Mucosa of gallbladder (tissue), 1 donor: ENCODE measurements at places on chromosomes 4 and X. TPM values are rescaled to one million over a fixed set of nuclear protein-coding genes. Genes with fewer than 3 reads are reported as not detected.

GRCh38 chr4:41384992-41385391 is 128.3 kb downstream of the UCHL1 start:
- DNase-seq = peak; percentile 89

DNA sequence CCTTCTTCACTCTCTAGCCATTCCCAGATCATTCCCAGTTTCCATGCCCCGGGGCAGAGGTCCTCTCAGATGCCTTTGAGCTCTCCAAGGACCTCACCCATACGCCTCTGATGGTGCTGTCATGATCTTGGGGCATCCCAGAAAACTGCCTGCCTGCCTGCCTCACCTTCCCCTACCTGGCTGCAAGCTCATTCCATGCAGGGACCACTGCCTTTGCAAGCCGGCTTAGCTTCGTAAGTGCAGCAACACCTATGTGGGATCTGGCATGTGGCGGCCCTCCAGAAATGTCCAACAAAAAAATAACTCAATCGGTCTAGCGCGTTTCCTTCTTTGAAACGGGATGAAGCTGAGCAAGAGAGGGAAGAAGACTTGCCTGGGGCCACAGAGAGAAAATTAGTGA is 53.0 kb downstream of the C4orf50 start:
- no peak for DNase-seq

DNA sequence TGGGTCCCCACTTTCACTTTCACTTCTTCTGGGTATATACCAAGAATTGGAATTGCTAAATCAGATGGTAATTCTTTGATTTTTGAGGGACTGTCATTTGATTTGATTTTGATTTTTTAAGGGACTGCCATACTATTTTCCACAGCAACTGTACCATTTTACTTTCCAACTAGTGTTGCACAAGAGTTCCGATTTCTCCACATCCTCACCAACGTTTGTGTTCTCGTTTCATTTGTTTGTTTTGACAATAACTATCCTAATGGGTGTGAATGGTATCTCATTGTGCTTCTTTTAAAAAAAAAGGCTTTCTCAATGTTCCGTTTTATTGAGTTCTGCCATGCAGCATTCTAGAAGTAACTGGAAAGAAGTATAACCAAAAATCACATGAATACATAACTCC is 62.6 kb downstream of the C4orf46 start:
- no peak for DNase-seq

DNA sequence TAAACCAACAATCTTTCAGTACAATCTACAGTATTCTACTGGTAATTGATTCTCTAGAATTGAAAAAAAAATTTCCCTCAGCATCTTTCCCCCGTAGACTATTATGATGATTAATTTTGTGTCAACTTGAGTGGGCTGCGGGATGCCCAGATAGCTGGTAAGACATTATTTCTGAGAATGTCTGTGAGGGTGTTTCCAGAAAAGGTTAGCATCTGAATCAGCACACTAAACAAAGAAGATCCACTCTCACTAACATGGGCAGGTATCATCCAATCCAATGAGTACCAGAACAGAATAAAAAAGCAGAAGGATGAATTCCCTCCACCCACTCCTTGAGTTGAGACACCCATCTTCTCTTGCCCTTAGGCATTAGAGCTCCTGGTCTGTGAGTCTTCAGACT is 186.1 kb upstream of the MAB21L2 start:
- no peak for DNase-seq

DNA sequence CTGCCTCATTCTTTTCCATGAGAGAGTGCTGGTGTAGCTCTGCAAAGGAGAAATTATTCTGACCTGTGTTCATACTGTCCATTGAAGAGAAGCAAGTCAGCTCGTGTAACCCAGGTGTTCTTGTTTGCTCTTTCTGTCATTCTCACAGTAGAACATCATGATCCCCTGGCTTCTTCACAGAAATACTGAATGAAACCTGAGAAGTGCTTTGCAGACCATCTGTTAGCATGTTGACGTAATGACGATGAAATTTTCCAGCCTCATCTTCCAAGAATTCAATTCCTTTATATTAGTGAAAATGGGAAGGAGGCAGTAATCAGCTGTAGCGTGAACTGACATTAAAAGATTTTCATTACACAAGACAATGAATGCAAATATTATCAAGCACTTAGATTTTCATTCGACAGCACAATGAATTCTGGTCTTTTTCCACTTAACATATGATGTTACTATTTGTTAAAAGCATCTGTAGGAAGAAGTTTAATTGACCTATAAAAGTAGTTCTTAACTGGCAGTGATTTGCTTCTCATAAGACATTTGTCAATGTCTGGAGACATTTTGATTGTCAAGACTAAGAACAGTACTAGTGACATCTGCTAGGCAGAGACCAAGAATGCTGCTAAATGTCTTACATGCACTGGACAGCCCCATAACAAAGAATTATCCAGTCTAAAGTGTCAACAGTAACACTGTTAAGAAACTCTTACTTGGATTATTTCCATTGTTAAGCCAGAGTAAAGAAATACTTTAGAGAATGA is 246.3 kb downstream of the BANK1 start:
- DNase-seq = no peak

DNA sequence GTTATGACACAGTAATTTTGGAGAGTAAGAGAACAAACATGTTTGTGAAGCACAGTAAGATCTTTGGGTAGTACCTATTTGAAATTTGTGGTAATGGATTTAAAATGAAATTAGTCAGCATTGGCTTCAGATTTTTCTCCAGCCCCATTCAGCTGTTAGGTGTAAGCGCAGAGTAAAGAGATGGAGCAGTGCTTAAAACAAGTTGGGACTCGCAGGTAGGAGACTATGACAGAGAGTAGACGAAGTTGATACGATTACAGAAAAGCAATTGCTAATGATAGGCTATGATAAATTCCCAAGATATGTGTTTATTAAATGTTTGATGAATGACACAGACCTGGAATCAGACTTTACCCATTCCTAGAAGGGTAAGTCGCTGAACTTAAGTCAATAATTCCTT is 72.6 kb downstream of the CHIC2 start:
- no peak for DNase-seq

DNA sequence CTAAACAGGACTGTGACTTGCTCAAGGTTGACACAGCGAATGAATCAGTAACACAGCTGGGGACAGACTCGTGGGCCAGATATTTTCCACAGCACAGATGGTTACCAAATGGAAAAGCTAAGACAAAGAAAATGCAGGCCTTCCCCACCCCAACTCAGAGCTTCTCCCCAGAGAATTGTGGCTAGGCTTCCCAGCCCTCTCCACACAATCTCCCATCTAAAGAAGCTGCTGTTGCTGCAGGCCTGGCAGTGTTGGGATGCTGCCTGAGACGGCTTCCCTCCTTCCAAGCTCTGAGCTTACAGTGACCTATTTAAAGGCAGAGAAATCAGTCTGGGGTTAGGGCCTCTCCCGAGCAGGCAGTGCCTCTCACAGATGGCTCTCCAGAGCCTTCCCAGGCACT is 46.5 kb upstream of the PGRMC1 start:
- DNase-seq = peak; percentile 21

GRCh38 chr4:84814094-84814750 is 152.3 kb downstream of the WDFY3 start:
- no peak for DNase-seq

The NAA11 gene
- not detected for total RNA-seq

The ARHGEF38 gene
- 20.4 TPM for total RNA-seq

The NOX1 gene
- total RNA-seq = not detected

The TAF7L gene
- total RNA-seq = not detected

The CLDN22 gene
- not detected for total RNA-seq

The EXOC1 gene
- 33.0 TPM for total RNA-seq

The TBX22 gene
- not detected for total RNA-seq
